ENCODE measurements at places on chromosomes 11 and 22. TPM values are rescaled to one million over a fixed set of nuclear protein-coding genes. Genes with fewer than 3 reads are reported as not detected.

The OSBP2 gene
- polyA plus RNA-seq = 1.8 TPM

The SLC5A12 gene
- not detected for polyA plus RNA-seq

The TRPM5 gene
- not detected for polyA plus RNA-seq

The SBF2 gene
- polyA plus RNA-seq = 43.0 TPM

The RIC8A gene
- polyA plus RNA-seq = 153 TPM

The SLC35F2 gene
- 9.9 TPM for polyA plus RNA-seq

The PGA5 gene
- polyA plus RNA-seq = 2.1 TPM

The YPEL4 gene
- polyA plus RNA-seq = 1.1 TPM

The MED15 gene
- polyA plus RNA-seq = 17.3 TPM

The PNPLA3 gene
- polyA plus RNA-seq = 3.9 TPM

The NDUFV1 gene
- 79.5 TPM for polyA plus RNA-seq

The THAP12 gene
- polyA plus RNA-seq = 38.2 TPM

The PIM3 gene
- 8.2 TPM for polyA plus RNA-seq

The MS4A6E gene
- polyA plus RNA-seq = not detected

DNA sequence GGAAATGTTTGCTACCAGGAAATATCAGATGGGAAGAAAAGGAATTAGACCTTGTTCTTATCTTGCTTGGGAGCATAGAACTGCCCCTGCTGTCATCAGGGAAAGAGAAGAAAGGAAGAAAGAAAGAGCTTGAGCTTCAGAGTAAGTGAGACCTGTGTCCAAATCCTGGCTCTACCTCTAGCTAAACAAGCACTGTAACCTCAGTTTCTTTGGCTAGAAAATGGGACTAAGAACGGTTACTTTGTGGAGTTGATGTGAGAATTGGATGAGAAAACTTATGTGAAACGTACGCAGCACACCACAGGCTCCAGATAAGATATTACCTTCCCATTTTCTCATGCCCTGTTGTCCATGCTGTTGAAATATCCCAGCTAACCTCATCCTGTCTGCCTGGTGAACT lies 57.1 kb upstream of the CREB3L1 start:
- no peak for DNase-seq

DNA sequence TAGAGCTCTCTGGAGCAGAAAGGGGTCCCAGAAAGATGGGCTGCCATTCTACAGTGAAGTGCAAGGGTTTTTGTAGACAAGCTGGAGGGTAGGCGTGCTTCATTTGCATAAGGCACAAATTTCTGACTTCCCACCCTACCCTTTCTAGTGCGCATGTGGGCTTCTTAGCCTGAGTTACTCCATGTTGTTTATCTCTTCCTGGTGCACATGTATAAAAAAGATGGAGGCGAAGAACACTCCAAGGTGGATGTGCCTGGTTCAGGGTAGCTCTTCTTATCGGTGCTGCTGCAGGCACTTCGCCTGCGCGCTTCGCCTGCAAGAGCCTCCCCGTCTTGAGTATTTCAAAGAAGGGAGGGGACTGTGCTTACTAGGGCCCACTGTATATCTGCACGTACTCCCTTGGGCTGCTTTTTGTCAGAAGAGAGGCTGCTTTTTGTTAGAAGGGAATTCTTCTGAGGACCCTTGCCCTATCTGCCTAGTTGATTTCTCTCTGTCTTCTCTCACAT lies 1047.3 kb upstream of the CNTN5 start:
- DNase-seq = no peak

DNA sequence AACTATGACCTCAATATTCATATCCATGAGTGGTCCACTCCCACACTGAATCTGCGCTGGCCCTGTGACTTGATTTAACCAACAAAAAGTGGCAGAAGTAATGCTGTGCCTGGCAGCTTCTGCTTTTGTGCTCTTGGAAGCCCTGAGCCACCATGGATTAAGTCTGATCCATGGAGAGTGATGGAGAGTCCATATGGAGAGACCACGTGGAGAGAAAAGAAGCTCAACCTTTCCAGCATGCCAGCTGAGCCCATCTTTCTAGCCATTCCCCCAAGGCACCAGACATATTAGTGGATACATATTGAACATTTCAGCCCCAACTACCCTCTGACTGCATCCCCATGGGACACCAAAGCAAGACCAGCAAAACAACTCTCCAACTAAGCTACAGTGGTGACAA lies 16.0 kb downstream of the LRRC55 start:
- DNase-seq = no peak

DNA sequence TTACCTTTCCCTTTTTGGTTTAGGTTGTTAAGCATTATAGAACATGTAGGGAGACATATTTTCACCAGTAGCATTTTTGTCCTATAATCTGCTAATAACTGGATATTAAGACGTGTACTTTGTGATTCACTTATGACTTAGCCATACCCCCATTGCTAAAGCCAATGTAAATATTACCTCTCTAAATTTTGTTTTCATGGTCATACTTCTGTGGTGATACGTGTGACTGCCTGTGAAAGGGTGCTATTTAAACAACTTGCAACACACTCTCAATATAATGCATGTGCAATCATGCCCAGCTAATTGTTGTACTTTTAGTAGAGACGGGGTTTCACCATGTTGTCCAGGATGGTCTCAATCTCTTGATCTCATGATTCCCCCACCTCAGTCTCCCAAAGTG lies 36.2 kb upstream of the PAK1 start:
- no peak for DNase-seq

GRCh38 chr11:19561011-19561410 lies 151.6 kb upstream of the NAV2 start:
- no peak for DNase-seq

DNA sequence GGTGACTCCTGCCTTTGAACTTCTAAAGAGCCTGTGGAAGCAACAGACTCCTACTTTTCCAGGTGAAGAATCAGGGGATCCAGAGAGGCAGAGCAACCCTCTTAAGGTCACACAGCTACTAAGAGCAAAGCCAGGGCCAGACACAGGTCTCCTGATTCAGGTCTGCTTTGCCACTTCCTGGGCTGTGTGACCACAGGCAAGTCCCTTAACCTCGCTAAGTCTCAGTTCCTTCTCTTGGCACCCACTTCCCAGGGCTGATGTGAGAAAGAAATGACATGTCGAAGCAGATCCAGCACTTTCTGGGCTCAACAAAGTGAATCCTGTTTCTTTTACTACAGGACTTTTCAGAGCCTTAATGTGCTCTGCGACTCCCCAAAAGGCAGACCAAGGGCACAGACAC lies 30.2 kb downstream of the UQCR10 start:
- DNase-seq = no peak

DNA sequence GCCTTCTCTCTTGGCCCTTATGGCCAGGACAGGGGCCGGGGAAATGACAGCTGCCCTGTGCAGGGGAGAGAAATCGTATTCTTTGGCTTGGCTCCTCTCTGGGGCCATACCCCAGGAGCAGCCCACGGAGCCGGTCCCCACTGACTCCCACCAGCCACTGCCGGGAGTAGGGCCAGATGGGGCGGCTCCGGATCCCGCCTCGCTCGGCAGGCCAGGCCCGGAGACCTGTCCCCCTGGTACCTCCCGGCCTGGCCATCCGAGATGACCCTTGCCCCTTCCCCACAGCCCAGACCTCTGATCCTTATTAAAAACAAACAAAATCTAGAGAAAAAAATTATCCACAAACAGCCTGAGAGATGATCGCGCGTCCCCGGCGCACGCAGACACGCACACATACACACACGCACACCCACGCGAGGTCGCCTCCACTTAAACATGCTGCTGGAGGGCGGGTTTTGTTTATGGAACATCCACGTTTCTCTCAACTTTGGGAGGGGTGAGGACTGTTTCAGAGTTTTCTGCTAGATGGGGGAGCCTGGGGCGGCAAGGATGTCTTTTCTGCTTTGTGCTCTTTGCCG lies 59.1 kb downstream of the IGLL1 start:
- no peak for DNase-seq

DNA sequence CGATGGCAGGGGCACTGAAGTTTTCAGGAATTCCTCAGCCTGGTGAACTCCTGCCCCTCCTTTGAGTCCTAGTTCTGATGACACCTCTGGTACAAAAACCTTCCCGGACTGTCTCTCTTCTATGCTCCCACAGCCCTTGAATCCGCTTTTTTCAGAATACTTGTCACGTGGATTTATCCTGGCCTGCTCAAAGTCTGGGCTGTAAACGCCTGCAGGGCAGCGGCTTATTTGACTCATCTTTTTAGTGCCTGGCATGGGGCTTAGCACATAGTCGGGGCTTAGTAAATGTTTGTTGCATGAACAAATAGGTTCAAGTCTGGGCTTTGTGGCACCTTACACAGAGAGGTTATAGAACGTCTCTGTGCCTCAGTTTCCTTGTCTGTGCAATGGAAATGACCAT lies 13.4 kb upstream of the KCNJ11 start:
- no peak for DNase-seq

- no peak for DNase-seq
Measured at GRCh38 chr11:69293819-69294505, at the start of gene MYEOV. MYEOV (plus strand) TSS chr11:69294155; CDS start chr11:69295355, 1,200 bp downstream.

DNA sequence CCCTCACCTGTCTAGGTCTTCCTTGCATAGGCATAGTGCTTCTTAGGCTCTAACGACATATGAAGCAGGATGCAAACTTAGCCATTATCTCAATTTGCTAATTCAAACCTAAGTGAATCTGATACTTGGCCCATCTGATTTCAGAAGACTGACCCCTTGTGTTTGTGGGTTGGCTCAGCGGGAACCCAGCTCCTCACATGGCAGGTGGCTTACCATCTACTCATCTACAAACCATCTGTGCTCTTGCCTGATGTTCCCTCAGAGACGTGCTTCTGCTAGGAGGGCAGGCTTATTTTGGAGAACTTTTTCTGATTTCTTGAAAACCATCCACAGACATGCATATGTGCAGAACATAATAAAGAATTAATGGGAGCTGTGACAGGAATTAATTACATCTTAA lies 15.2 kb downstream of the ELMOD1 start:
- DNase-seq = no peak

DNA sequence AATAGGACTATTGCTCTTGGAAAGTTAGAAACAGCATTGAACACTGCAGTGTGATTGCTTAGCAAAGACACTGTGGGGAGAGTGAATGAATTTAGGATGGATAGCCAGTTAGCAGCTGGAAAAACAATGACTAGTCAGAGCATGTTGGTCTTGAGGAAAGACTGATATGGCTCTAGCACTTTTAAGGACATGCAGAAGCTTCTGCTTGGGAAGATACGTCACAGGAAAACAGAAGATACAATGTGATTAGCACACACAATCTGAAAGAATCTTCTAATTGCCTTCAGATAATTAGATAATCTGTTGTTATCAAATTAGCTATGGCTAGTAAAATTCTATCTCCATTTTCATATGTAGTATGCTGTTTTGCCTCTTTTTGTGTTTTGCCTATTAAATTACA lies 530.7 kb upstream of the CHORDC1 start:
- DNase-seq = no peak

DNA sequence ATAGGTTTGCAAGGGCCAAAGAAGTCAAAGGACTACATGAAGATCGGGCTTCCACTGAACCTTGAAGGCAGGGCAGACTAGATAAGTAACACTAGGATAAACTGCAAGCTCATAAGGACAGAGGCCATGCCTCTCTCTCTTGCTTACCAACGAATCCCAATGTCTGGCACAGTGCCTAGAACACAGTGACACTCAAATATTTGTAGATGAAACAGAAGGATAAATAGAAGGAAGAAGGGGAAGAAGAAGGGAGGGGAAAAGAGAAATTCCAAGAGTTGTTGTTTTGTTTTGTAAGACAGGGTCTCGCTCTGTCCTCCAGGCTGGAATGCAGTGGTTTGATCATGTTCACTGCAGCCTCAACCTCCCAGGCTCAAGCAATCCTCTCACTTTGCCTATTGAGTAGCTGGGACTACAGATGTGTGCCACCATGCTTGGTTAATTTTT lies 26.9 kb downstream of the SIK3 start:
- DNase-seq = no peak

- DNase-seq = no peak
Measured at GRCh38 chr11:79564288-79564925, 123.6 kb upstream of the TENM4 start.

GRCh38 chr11:134355656-134356055 lies 23.9 kb downstream of the GLB1L2 start:
- no peak for DNase-seq

Measured in AG04450 (cell line).